Stimulated activated CD8-positive, alpha-beta memory T cell treated with anti-CD3 and anti-CD28 coated beads, Interleukin-4, amount 100 ng/mL, for 1 hour (primary cell): ENCODE measurements at places on chromosomes 4 and X.

GRCh38 chrX:13008189-13008533 is 33.3 kb downstream of the TMSB4X start:
- DNase-seq, result no peak

DNA sequence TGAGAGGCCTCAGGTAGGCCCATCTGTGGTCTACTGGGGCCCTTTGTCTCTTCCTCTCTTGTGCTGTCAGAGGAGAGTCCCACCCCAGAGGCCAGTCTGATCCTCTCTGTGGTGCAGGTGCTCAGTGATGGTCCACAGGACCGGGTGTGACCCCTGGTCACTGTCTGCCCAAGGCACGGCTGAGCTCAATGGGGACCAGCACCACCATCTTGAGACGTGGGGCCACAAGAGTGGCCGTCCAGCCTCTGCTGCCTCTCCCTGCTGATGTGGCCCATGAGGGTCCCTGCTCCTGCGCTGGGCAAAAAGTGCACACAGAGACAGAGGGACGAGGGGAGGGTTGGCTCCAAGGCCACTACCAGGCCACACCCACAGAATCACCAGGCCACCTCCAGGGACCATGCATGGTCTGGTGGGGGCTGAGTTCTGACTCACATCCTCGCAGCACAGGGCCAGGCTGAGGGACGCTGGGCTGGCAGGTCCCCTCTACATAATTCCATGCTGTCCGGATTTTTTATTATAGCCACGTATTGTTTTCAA is 88.3 kb downstream of the FAM53A start:
- DNase-seq, result no peak

DNA sequence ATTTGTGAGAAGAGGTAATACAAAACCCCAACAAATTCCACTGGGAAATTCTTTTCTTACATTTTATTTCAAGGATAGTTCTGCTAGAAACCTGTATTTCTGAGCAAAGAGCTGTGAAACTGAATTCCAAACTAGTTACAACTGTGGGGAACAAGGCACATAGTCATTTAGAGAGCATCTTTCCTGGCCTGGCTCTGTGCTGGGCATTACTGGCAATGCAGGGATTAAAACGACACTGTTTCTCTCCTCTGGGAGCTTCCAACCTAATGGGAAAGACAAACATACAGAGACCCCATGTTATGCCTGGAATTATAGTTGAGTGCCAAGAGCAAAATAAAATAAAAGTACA is 36.5 kb downstream of the SUPT20HL1 start:
- DNase-seq, result no peak

- no peak for DNase-seq
These were observed 8.8 kb upstream of the MGST2 start for GRCh38 chr4:139656614-139657486.

DNA sequence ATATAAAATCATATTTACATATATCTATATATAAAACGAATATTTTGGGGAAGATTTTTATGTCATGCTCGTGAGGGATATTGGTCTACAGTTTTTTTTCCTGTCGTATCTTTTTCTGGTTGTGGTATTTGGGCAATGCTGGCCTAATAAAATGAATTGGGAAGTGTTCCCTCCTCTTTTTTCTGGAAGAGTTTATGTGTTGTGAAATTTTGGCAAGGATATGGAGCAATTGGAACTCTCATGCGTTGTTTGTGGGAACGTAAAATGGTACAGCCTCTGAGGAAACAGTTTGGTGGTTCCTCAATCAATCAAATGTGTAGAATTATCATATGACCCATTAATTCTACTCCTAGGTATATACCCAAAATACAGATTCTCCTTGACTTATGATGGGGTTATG is 69.8 kb downstream of the ZNF182 start:
- no peak for DNase-seq

GRCh38 chr4:24266951-24267722 is 317.2 kb downstream of the DHX15 start:
- no peak for DNase-seq

DNA sequence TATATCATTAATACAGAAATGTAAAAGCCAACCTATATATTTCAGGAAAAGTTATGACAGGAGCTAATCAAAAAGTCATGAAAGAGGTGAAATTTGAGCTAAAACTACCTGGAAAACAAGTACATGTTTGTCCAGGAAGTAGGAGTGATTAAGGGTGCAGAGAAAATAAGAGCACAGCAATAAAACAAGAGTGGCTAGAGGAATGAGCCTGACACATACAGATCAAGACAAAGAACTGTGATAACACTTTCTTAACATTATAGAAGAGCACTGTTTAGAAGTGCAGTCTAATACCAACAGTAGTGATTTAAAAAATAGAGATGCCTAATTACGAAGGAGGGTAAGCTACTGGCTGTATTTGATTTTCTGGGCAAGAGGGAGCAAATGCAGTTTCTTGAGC is 125.1 kb downstream of the WDFY3 start:
- DNase-seq, result no peak

DNA sequence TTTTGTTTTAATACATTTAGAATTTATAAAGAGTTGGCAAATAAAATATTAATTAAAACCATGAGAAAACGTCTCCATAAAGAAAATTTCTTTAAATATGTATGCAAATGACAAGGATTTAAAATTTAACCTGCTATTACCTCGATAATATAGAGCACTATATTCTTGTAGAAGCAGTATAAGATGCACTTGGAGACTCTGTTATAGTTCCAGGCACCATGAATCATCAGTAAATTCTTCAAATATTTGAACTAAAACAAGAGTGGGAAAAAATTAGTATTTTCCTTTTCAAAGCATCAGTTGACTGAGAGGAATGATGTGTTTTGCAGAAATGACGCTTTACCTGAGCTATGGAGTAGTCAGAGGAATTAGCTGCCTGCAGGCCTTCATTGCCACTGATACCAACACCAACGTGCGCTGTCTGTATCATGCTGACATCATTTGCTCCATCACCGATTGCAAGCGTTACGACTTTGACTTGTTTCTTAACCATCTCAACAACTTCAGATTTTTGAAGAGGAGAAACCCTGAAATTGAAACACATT is 67.3 kb downstream of the SHISA3 start:
- no peak for DNase-seq

GRCh38 chr4:186190581-186191199 is 677 bp upstream of the CYP4V2 start:
- DNase-seq, result peak; percentile 17

GRCh38 chrX:96770315-96770714 is 85.7 kb downstream of the DIAPH2 start:
- no peak for DNase-seq

DNA sequence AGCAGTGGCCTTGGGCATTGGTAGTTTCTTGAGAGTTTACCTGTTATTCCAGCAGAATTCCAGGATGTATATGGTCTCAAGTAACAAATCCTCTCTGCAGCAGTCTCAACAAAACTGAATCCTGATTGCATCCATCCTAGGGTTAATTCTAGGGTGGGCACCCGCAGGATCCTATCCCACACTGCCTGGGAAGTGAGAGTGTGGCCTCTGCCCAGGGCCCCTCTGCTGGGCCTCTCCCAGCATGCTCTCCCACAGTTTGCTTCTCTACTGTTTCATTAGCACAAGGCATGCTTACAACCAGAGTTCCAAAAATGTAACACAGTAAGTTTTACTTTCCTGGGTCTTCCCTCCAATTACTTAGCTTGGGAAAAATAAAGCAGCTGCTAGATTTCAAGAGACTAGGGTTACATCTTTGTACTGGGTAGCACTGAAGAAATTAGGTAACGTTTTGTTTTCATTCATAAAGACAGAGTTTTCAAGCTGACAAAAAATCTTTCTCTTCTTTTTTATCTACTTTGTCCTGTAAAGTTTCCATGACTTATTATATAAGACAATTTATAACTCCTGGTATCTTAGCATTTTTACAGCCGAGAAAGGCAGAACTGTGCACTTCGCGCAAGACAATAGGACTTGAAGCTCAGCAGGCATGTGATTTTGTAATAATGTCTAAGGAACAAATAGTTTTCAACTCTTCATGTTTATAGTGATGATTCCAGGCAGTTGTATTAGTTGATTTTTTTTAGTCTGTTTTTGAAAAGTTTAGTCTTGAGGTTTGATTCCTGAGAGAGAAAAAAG is 131.2 kb upstream of the PCDH18 start:
- DNase-seq, result no peak
